NCI-H446 (cell line): ENCODE measurements at places on chromosomes 6 and 20.

- DNase-seq = no peak
Observed at GRCh38 chr6:43221046-43221972, 8.0 kb downstream of the DNPH1 start.

DNA sequence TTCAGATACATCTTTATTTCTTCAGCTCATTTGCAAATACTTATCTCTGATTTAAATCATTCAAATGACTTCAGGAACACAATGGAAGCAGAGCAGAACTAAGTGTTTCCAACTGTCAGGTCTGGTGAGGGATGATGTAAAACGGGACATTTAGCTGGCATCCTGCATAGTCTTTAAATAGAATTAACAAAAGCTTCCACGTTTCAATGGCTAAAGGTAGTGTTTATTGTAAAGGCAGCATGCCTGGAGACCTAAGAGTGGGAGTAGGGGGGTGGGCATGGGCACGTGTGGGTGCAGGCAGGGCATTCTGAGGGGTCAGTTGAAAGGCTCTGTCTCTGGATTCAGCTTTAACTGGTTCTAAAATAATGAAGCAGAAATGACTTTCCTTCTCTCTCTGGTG, 174.9 kb downstream of the PLCB1 start:
- no peak for DNase-seq

DNA sequence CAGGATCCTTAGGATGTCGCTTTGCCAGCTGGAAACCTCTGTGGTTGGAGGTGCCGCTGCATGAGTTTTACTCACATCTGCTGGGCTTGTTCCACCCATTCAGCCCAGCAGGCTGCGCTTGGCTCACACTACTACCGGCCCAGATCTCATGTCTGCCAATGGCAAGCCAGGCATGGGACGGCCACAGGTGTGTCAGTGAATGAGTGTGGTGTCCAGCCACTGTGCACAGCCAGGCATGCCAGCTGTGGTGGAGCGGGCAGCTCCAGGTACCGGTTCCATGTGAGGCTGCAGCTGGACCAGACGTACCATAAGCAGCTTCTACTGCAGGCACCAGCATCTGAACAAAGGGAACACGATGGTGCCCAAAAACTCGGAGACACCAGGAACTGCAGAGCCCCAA, 33.1 kb upstream of the ASF1A start:
- no peak for DNase-seq

GRCh38 chr6:69584913-69585729, 211.7 kb downstream of the LMBRD1 start:
- peak; percentile 70 for DNase-seq

- DNase-seq = no peak
Observed at GRCh38 chr6:6591778-6592465, 3.4 kb downstream of the LY86 start.

GRCh38 chr6:135853986-135854385, 2.5 kb downstream of the PDE7B start:
- no peak for DNase-seq

GRCh38 chr6:116884530-116884929, 7.5 kb downstream of the RFX6 start:
- no peak for DNase-seq

GRCh38 chr6:100305209-100305869, 159.4 kb downstream of the SIM1 start:
- DNase-seq = no peak

GRCh38 chr6:155107432-155108069, 112.4 kb downstream of the TIAM2 start:
- no peak for DNase-seq

GRCh38 chr20:57053793-57054552, 212.5 kb downstream of the BMP7 start:
- no peak for DNase-seq

DNA sequence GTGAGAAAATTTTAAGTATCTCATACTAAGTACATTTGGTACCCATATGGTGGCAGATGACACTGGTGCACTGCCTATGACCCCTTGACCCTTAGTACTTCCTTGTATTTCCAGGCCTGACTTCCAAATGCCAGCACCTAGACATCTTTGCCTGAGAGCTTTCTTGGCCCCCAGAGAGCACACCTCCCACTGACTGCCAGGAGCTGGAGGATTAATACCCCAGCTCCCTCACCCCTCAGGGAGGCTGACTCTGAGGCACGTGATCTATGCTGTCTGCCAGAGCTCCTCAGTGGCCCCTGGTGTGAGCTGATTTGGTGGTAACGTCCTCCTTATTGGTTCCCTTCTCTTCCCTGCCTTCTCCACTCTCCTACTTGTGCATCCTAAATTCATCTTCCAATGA, 38.0 kb downstream of the BFSP1 start:
- no peak for DNase-seq

- DNase-seq = no peak
Observed at GRCh38 chr6:141562186-141562811, 570.4 kb upstream of the GJE1 start.

DNA sequence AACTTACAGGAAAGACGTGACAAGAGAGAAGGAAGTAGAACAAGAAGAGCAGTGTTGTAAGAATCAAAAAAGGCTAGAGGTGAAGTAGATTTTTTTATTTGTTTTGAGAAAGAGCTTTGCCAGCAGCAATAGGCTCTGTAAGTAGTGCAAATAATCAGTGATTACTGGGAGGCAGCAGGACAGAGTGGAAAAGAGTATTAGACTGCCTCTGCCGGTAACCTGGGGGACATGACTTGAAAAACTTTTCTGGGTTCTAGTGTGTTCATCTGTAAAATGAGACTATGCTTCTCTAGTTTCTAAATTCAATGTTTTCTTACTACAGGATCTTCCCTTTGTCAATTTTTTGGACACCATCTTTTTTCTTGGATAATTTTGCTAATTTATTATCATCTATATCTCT, 5.8 kb upstream of the IRAK1BP1 start:
- no peak for DNase-seq

DNA sequence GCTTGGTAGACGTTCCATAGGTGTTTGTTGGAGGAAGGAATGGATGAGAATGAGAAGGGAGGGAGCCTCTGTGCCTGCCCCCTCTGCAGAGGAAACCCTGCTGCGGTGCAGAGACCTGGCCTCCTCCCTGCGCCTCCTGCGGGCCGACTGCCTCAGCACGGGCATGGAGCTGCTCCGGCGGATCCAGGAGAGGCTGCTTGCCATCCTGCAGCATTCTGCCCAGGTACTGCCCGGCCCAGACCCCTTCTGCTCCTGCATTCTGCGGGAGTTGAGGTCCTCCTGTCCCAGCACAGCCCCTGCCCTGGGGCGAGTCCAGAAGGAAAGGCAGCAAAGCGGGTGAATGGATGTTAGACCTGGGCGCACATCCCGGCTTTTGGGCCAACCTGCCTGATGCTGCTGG, 6.1 kb downstream of the DNPH1 start:
- DNase-seq = no peak
